ENCODE measurements at places on chromosomes 5 and 9.

DNA sequence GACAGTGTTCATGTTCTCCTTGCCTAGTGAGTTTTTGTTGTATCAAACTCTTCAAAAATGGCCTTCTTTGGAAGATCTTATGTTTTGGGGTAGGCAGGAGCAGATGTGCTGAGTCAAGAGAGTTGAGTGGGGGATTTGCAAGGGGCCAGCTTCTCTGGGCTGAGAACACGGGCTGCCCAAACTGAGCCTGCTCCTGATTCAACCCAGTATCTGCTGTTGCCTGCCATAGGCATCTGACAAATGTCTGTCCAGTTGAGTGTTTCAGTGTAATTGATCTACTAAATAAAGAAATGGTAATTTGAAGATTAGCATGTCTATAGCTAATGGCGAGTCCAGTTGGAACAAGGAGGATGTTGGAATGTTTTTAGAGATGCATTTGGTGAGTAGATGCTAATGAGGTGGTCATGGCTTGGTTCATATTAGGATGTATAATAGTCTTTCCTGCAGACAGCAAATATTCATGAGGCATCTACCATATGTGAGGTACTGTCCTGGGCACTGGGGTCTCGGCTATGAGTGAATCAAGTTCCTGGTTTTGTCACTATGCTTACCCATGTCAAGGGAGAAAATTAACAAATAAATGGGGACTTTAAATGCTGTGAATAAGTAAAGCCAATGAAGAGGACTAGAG, 119.5 kb downstream of the ADCY2 start:
- DNase-seq: no peak

DNA sequence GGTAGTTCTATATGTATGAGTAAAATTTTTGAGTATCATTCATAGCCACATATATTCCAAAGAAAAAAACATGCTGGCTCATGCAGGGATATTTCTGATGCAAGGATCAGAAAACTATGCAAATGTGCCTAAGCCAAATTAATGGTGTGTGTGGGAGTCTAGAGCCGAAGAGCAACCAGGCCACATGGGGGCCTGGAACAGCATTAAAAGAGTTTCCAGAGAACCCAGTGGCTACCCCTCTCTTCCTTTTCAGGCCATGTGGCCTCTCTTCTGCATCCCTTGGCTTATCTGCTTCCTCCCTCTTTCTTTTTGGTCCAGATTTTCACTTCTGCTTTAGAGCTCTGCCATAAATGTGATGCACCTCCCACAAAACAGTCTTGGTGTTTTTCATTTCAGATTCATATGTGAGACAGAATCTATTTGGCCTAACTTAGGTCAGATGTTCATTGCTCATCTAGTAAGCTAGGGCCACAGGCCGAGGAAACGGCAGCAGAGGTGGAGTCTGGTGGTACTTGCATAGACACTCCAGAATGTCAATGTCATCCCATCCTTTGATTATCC, 300.0 kb downstream of the SH3GL2 start:
- no peak for DNase-seq

- no peak for DNase-seq
These were observed 49.2 kb downstream of the MRPL36 start for GRCh38 chr5:1750469-1750868.

DNA sequence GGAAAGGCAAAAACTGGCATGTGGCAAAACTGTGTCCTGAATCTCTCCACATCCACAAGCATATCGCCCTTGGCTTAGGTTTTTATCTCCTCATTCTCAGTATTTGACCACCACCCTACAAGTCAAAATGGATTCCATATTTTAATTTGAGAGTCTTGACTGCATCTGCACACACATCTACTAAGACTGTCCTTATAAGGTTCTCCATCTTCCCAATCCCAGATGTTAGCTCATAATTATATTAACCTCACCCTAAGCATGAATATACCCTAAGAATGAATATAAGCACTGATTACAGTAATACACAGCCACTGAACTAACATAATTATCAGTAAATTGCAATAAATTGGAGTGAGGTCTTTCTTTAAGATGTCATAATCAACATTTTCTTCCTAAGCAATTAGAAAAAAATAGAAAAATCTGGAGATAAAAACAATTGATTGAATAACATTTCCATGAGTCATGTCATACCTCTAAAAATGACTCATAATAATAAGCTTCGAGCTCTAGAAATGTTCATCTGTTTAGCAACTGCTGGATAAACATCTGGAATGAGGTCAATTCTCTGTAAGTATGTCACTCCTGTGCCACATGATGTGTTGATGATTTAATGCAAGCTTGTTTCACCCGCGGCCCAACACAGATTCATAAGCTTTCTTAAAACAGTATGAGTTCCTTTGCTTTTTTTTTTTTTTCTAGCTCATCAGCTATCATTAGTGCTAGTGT, 39.9 kb upstream of the PAM start:
- DNase-seq: no peak

DNA sequence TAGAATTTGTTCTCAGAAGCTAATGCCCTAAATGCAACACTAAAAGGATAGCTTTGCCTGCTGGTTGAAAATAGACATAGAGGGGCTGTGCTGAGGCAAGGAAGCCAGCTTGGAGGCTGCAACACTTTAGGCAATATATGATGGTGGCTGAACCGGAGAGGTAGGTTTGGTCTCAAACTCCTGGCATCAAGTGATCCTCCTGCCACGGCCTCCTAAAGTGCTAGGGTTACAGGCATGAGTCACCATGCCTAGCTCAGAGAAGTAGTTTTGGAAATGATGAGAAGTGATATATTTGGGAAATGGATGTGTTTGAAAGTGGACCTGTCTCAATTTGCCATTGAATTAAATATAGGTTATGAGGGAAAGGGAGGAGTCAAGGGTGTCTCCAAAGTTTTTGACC, 10.0 kb downstream of the DUSP1 start:
- DNase-seq: no peak

GRCh38 chr5:121890297-121890858, 38.7 kb downstream of the FTMT start:
- DNase-seq: no peak

DNA sequence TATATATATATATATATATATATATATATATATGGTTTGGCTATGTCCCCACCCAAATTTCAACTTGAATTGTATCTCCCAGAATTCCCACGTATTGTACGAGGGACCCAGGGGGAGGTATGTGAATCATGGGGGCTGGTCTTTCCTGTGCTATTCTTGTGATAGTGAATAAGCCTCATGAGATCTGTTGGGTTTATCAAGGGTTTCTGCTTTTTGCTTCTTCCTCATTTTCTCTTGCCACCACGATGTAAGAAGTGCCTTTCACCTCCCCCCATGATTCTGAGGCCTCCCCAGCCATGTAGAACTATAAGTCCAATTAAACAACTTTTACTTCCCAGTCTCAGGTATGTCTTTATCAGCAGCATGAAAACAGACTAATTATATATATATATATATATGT, 52.3 kb upstream of the ADAMTS2 start:
- DNase-seq: no peak

DNA sequence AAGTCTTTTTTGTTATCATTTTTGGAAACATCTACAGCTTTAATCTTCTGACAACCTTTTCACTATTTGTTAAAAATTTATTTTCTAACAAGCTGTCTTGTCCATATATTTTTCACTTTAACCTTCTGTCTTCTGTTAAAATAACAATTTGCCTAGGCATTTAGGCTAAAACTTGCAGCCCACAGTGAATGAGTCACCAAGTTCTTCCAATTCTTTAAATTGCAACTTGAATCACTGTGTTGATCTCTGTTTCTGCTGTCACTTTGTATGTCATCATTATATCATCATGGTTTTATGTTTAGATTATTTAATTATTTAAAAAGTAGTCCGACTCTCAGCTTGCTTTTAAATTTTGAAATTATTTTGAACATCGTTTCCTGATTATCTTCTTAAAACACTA, 473.8 kb upstream of the PTPRD start:
- no peak for DNase-seq
